Pons (tissue), 1 donor: ENCODE measurements at places on chromosomes 5 and 9.

DNA sequence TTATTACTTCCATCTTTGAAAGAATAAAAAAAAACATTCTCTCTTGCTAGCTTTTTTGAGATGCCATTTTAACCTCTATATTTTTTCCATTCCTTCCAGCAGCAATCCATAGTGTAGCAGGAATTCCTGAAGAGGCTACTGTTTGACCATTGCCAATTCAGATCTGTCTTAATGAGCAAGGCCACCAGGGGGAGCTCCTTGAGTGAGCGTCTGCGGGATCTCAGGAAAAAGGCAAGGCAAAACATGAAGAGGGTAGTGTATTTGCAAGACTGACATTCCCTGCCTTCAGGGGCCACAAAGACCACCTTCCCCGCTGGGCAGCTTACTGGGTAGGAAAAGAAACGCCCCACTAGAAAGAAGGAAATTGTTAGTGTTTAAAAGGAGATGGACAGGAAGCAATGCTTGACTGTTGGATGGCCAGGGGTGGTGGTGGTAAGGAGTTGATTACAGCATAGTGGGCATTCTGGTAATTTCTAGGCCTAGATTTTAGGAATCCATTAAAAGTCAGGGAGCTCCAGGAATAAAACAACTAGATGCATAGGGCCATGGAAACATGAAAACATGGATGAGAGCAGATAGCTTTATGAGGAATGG is 206.6 kb upstream of the HAPLN1 start:
- peak; percentile 80 for DNase-seq

GRCh38 chr9:125141251-125141650 is 2.1 kb downstream of the SCAI start:
- no peak for DNase-seq

DNA sequence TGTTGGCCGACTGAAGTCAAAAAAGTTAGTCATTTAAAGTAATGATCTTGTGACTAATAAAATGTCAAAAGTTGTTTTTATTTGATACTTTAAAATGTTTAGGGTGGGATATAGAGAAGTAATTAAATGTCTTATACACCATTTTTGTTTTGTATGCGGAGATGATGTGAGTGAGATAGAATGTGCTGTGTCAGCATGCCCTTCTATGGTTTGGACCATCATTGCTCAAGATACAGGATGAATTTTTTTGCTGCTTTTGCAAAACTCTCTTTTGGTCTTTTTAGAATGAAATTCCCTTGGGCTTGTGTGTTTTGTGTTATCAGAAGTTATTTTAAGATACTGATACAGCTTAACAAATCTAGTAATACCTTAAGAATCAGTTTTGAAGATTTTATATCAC is 12.5 kb downstream of the SRFBP1 start:
- no peak for DNase-seq

DNA sequence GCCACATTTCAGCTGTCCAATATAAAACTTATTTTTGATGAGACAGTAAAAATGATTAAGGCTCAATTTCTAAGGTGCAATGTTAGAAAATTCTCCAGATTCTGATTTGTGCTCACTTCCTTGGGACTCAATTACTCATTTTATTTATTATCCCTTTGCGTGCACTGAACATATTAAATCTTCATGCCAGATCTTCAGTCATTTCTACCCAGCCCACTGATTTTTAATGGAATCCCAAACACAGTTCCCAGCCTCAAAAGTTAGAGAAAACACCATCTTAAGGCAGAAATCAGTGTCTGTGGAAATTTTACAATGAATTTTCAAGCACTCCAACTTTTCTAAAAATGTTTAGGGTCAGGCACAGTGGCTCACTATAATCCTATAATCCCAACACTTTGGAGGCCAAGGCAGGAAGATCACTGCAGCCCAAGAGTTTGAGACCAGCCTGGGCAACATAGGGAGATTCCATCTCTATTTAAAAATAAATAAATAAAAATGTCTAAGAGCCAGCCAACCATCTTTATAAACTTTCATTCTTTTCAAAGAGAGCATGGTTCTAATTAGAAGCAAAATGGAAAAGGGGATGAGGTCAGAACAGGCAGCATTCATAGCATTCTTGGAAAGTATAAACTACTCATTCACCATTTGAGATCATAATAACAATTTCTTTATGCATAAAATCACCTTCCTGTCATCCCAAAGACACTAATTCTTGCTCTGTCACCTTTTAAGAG is 53.7 kb downstream of the TLE1 start:
- no peak for DNase-seq

GRCh38 chr5:84091127-84091799 is 293.4 kb downstream of the EDIL3 start:
- DNase-seq, result peak; percentile 67

DNA sequence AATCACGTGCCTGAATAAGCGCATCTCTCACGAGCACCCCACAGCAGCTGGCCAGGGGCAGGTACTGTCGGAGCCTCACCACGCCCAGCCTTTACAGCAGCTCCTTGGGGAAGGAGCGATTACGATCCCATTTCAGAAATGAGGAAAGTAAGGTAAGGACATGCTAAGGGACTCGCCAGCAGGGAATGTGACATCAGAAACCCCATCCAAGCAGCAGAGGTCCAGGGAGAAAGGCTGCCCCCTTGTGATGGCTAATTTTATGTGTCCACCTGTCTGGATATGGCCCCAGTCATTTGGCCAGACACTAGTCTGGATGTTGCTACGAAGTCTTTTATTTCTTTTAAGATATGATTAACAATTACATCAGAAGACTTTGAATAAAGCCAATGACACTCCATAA is 77.3 kb downstream of the UBE2QL1 start:
- no peak for DNase-seq

DNA sequence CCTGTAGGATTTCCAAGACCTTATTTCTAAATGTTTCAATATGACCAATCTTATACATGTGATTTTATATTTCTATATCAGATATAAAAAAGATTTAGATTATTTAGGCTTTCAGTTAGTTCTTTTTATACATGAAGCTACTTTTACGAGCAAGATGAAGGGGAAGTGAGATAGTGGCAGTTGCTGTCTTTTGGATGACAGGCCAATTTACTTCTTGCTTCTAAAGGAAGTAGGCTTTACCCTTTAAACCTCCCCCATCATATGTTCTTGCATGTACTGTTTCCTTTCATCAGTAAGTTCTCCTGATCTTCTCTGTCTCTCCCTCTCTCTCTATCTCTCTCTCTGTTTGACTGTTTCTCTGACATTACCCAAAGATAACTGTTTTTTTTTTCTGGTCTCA is 4.0 kb upstream of the TYRP1 start:
- no peak for DNase-seq

- DNase-seq, result no peak
These were observed 1.8 kb downstream of the PTGER4 start for GRCh38 chr5:40681363-40682153.

DNA sequence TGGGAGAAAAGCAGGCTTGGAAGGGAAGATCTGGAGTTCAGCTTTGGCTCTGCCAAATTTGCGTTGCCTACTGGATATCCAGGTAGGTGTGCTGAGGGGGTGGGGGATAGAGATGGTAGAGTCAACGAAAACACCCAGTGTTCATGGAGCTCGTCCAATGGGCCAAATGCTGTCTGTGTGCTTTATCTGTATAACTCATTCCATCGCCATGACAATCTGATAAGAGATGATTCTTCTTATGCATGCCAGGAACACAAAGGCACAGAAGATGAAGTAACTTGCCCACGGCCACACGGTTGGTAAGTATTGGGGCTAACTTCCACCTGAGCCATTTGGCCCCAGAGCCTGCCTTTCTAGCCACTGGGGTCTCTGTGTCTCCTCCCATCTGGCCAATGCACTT is 53.2 kb downstream of the BOD1 start:
- no peak for DNase-seq

GRCh38 chr5:140151144-140152021 is 23.6 kb upstream of the CYSTM1 start:
- no peak for DNase-seq

GRCh38 chr5:122858451-122858850 is 13.0 kb downstream of the SNX24 start:
- DNase-seq, result no peak

DNA sequence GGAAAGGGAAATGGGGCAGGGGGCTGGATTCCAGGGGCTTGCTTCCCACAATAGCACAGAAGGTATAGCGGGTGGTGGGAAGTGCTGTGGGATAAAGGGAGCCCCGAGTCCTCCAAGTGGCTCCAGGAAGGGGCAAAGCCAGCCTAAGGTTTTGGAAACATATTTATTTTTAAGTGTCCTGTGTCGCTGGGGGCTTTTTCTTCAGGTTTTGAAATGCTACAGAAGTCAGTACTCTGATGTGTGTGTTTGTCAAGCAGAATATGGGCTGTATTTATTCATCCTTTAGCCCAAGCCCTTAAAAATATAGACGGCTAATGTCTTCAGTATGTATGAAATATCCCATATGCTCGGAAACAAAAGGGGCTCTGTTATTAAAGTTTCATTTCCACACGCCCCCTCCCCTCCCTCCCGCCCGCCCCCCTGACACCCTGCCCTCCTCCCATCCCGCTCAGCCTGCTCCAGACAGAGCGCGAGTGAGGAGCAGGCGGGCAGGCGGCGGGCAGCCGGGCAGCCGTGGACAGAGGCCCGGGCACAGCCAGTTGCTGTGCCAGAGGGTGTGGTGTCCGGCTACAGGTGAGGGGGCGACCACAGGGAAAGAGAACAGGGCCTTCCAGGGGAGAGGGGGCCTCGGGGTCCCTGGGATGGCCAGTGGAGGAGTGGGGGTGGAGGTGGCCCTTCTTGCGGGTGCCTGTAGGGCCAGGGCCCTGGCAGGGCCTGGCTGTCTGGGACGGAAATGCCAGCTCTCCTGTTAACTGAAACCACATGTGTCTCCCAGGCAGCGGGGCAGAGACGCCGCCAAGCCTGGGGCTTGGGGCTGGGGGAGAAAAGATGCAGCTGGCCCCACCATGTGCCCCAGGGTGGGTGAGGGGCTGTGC is 39.6 kb upstream of the SYNPO start:
- no peak for DNase-seq

DNA sequence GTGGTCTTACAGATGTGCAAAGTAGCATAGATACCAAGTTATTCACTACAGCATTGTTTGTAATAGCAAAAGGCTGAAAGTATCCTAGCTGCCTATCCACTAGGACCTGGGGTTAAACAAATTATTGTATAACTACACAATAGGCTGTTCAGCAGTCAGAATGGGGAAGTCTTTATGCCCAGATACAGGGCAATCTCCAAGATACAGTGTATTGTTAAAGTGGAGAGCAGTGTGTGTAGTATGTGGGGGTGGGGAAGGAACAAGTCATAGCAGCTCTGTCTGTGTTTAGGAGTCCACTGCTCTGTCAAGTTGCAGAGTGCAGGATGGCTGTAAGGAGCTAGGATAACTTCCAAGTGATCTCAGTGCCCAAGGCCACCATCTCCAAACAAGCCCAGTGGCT is 5.5 kb downstream of the PCYOX1L start:
- DNase-seq, result peak; percentile 70

- peak; percentile 87 for DNase-seq
These were observed 46.6 kb upstream of the TNC start for GRCh38 chr9:115164511-115164974.

DNA sequence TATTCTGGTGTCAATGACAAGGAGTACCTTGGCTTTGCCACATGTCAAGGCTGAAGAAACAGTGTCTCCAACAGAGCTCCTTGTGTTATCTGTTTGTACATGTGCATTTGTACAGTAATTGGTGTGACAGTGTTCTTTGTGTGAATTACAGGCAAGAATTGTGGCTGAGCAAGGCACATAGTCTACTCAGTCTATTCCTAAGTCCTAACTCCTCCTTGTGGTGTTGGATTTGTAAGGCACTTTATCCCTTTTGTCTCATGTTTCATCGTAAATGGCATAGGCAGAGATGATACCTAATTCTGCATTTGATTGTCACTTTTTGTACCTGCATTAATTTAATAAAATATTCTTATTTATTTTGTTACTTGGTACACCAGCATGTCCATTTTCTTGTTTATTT is 19.8 kb downstream of the CD274 start:
- no peak for DNase-seq

GRCh38 chr5:30113542-30113941 is 1079.9 kb upstream of the CDH6 start:
- no peak for DNase-seq

DNA sequence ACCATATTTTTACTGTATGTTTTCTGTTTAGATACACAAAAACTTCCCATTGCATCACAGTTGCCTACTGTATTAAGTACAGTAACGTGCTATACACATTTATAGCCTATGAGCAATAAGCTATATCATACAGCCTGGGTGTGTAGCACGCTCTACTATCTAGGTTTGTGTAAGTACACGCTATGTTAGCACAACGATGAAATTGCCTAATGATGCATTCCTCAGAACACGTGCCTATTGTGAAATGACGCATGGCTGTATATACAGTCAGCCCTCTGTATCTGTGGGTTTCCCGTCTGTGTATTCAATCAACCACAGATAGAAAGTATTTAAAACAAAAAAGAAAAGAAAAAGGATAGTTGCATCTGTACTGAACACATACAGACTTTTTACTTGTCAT is 64.2 kb downstream of the SGCD start:
- DNase-seq, result no peak

DNA sequence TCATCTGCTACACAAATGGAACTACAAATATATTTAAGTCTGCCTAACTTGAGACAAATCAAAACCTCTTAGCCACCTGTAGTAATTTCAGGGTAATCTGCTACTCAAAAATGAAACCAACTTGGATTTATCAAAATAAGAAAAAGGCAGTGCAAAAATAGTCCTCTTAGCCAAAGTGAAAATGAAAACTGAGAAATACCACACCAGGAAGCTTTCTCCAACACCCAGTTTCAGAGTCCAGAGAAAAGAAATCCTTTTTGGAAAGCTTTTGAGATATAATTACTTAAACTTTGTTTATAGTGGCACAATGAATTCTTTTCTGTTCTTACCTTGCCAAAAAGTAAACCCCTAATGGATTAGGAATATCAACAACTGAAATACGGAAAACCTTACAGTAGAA is 990.4 kb downstream of the EFNA5 start:
- DNase-seq, result no peak

DNA sequence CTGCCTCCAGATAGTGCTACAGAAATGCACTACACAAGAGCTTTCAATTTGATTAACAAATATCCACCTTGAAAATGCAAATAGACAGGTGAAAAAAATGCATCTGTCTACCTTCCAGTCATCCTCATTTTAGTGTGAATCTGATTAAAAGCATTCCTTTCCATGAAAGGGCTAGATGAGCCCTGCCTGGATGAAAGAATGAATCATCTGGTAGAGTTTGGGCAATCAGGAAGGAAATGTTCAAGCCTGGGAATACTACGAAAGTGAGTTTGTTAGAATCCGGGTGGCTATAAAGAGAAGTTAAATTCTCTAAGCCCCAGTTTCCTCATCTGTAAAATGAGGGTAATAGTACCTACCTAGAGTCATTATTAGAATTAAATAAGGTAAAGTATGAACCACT is 142.6 kb downstream of the FAM114A2 start:
- peak; percentile 30 for DNase-seq

GRCh38 chr5:131495536-131496399 is 139.3 kb downstream of the RAPGEF6 start:
- no peak for DNase-seq

DNA sequence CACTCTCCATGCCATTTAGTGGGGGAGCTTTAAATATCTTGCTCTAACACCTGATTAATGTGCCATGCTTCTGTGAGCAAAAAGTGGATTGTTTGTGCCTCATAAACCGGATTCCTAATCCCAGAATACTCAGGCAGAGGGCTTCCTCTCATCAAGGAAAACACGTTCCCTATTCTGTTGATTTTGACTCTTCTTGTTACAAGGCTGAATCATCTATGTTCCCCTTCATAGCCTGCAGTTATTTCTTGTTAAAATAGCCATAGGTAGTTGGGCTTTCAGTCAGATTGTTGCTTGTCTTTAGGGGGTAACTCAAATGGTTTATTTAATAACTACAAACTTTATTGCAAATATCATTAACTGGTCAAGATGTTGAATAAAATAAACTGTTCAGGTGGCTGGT is 26.6 kb downstream of the ROPN1L start:
- no peak for DNase-seq
